Esophagus squamous epithelium (tissue), 5 donors: ENCODE measurements at places on chromosomes 1 and 21. TPM values are rescaled to one million over a fixed set of nuclear protein-coding genes. Genes with fewer than 3 reads are reported as not detected.

DNA sequence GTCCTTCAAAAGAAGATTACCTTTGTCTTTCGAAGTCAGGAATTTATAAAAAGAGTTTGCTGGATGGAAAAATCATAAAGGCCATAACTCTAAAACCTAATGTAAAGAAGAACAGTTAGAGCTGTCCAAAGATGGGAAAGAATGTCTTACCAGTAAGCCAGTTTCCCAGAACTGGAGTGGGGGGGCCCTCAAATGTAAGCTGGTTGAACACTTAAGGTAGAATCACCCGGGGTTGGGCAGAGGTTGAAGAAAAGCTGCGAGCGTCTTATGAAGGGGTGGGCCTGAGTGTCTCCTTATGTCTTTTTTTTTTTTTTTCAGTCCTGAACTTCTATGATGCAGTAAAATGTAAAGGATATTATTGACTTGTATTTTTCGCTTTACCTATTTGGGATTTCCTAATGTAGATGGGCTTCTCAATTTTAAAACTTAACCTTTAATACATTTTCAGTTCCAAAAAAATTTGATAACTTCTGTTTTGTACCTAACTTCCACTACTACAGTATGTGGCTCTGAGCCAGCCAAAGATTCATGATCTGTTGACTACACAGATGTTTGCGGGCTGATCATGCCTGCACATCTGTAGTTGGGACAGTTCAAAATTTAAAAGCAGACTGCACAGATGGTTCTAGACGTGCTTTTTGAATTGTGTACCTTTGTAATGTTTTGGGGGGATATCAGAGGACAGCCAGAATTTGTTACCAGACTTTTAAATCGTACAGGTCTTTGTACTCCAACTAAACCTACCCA, 43.6 kb downstream of the NFYC start:
- H3K27me3 ChIP-seq, result no peaks in the 10 kb centered on the region
- no peaks in the 10 kb centered on the region for H3K4me1 ChIP-seq
- no peak for DNase-seq
- no peak overlapping the region for H3K27ac ChIP-seq
- H3K36me3 ChIP-seq, result no peaks in the 10 kb centered on the region
- no peak overlapping the region for H3K4me3 ChIP-seq

DNA sequence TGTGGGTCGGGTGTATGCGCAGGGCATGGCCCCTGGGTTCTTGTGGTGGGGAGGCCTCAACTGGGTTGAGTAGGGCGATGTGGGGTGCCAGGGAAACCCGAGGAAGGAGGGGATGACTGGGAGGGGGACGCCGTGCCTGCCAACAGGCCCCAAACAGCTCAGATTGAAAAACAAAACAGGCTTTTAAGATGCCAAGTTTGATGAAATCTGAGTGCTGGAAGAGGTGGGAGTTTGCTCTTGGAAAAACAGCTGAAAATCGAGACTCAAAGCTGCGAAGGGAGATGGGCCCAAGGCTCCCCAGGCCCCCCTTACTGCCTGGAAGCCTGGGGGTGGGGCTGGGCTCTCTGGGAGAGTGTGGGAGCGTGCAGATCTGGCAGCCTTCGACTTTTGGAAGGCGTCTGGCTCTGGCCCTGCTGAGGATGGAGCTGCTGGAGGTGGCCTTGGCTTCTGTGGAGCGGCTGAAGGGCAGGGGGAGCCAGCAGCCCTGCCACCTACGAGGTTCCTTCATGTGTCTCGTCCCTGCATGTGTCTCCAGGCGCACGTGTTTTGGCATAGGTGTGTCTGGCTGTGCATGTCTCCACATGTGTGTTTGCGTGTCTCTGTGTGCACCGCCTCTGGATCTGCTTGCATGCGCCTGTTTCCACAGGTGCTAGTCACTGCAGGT, 33.3 kb downstream of the PTPRF start:
- no peaks in the 10 kb centered on the region for H3K36me3 ChIP-seq
- peak overlapping the region; percentile 68 for H3K27ac ChIP-seq
- H3K4me1 ChIP-seq, result peaks cover 29% of the 10 kb centered on the region
- H3K27me3 ChIP-seq, result no peaks in the 10 kb centered on the region

GRCh38 chr1:156504438-156504813, 3.9 kb upstream of the MEF2D start:
- peaks cover 72% of the 10 kb centered on the region for H3K4me1 ChIP-seq
- H3K4me3 ChIP-seq, result peak overlapping the region; percentile 38
- peak overlapping the region; percentile 99 for H3K27ac ChIP-seq
- DNase-seq, result no peak
- H3K27me3 ChIP-seq, result no peaks in the 10 kb centered on the region
- H3K36me3 ChIP-seq, result no peaks in the 10 kb centered on the region

FAM72B gene
- total RNA-seq, result 3.9 TPM

RBP7 gene
- 10.4 TPM for total RNA-seq

CFHR4 gene
- total RNA-seq, result not detected
